DMS79 treated with DMSO at 0.1 percent for 48 hours (cell line): ENCODE measurements at places on chromosomes 11 and 22.

- no peak for DNase-seq
Observed at GRCh38 chr11:112734207-112734606, 227.0 kb upstream of the NCAM1 start.

- DNase-seq = no peak
Observed at GRCh38 chr22:41350087-41350486, 31.7 kb upstream of the TEF start.

DNA sequence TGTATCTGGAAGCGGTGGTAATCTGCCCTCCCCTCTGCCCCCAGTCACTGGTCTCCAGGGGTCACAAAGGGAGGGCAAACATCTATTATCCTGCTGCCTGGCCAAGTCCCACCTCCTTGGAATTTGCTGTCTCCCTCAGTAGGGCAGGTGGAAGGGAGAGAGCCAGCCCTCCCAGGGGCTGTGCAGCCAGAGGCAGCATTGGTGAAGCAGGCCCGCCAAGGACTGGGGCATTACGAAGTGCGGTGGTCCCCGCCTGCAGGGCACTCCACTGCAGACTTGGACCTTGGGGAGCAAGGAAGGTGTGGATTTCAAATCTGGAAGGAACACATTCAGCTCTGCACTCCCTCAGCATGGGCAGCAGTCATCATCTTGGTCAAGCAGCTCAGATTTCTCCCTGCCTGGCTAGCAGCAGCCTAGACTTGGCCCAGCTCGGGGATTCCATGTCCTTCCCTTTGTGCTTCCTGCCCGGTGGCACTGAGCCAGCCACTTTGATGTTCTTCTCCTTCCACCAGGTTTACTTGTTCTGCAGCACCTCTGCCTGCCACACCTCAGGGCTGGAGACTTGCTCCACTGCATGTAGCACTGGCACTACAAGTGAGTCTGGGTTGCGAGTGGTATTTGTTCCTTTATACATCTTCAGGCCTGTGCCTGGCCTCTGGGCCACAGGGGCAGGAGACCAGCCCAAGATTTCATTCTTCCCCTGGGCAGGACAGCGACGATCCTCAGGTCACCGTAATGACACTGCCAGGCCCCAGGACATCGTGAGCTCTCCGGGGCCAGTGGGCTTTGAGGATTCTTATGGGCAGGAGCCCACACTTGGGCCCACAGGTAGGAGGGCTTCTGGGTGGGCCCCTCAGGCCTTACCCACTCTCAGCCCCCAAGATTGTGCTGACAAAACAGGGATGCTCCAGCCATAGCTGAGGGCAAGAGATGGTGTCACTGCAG lies 7.4 kb downstream of the ZP1 start:
- DNase-seq = no peak

GRCh38 chr11:130087294-130087926 lies 17.7 kb downstream of the APLP2 start:
- peak; percentile 60 for DNase-seq

GRCh38 chr11:128604723-128605122 lies 17.4 kb upstream of the ETS1 start:
- no peak for DNase-seq

DNA sequence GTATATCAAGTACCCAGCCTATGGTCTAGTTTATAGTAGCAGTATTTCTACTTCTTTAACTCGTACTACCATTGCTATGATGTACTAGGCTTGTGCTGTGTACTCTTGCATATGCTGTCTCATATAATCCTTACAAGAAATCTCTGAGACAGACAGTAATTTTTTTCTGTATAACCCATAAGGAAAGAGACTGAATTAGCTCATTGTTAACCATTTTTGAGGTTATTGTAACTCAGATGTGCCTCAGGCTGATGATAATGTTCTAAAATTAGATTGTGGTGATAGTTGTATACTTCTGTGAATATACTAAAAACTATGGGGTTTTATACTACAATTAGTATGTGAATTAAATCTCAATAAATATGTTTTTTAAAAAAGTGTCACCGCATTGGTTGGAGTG lies 112.2 kb upstream of the RRM1 start:
- no peak for DNase-seq

DNA sequence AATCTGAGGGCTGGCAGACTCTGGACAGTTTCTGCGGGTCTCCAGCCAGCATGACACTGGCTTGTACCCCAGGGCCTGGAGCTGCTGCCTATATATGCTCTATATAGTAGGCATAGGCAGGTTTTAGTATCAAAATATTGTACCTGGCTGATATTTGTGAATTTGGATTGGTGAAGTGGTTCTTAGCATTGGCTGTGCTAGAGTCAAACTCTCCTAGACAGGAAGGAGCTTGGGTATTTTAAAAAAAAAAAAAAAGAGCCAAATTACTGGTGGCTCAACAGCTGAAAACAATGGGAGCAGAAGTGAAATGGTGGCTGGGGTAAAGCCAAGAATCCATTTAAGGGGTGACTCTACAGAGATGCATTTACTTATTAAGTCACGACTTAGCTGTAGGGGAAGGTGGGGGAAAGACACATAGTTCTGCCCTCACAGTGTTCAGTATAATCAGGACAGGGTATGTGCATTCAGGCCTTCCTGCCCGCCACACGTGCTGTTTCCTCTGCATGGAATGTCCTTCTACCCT lies 11.0 kb upstream of the MTFP1 start:
- no peak for DNase-seq

GRCh38 chr11:118343981-118344515 lies at the start of gene CD3G:
TSS of gene CD3G (plus strand) at chr11:118344344. CDS start at chr11:118344424, 80 bp downstream.
- no peak for DNase-seq

DNA sequence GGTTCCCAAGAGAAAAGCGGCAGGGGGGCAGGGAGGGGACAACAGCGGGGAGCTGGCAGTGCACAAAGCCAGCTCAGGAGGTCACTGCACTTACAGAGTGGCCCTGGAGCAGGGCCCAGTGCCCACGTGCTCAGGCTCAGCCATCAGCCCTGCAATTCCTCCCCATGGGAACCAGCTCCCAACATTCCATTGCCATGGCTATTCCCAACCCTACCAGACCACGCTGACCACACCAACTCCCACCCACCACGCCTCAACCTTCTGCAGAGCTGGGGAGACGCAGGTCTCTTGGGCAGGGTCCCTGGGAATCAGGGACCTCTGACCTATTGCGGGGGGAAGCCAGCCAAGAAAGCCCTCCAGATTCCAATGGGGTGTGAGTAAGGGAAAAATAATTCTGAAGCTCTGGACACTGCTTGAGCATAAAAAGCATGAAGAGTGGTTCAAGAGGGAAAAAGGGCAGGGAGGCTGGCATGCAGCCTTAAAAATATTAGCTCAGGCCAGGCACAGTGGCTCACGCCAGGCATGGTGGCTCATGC lies 38.3 kb upstream of the TFIP11 start:
- DNase-seq = peak; percentile 35

- no peak for DNase-seq
Observed at GRCh38 chr11:69442807-69443137, 38.7 kb upstream of the LINC01488 start.
